Activated CD4-positive, alpha-beta T cell treated with anti-CD3 and anti-CD28 coated beads, Interleukin-10, Interleukin-2, amounts not matched to agents 100 ng/mL and 50 ng/mL, durations not matched to agents 16 hours and 8 hours (primary cell): ENCODE measurements at places on chromosomes 11 and 22.

DNA sequence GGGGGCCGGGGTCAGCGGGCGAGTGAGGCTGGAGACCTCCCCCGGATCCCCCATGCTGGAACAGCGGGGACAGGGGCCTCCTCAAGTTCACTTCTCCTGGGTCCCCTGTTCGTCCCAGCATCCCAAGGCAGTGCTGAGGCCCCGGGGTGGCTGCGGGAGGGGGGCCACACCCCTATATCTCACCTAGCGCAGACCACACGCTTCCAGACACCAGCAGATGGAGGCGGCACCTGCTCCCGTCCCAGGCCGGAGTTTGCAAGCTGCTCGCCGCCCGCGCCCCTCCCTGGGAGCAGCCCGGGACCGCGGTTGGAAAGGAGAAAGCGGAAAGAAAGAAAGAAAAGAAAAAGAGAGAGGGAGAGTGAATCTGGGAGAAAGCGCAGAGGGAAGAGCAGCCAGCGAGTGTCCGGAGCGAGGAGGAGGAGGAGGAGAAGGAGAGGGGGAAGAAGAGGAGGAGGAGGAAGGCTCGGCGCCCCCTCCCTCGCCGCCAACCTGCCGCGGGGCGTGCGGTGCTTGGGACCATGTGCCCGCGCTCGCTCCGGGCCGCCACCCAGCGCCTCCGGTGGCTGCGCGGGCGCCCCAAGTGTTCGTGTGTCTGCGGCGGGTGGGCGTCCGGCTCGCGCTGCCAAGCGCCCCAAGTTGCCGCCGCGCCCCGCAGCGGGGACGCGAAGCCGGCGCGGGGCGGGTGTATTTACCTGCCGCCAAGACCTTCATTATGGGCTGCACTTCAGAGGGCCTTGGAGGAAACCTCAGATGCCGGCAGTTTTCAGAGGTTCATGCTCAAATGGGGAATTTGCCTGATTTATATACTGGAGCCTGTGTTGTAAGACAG lies at the start of gene LIF:
Gene LIF, minus strand, starts transcription at position 775 of the 829 bp plus-strand sequence. Its CDS starts 64 bp downstream, at position 711.
- peak; percentile 83 for DNase-seq

DNA sequence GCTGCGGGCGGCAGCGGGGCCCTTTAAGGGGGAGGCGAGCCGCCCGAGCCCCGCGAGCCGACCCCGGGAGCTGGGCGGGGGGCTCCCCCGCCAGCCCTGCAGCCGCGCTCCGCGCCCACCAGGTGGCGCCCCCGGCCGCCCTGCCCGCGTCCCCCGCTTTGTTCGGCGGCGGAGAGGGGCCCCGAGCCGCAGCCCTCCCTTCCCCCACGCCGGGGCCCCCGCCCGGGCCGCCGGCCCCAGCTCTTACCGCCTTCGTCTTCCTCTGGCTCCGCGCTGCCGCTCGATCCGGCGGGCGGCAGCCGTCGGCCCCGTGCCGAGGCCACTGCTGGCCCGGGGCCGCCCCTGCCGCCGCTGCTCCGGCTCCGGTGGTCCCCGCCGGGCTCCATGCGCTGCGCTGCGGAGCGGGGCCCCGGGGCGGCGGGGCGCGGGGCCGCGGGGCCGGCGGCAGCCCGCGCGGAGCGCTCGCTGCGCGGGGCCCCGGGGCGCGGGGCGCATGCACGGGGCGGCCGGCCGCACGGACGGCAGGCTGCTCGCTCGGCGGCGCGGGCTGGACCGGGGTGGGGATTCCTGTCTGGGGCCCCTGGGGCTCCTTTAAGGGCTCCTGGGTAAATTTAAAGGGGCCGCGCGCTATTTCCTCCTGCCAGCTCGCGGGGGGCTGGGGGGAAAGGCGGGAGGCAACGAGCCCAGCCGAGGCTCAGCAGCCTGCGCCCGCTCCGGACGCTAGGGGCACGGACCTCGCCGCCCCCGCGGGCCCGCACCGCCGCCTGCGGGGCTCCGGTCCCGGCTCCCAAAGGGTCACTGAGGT lies at the start of gene ZFTA:
Gene ZFTA, minus strand, starts transcription at position 539 of the 805 bp plus-strand sequence. Its CDS starts 153 bp downstream, at position 386.
- peak; percentile 56 for DNase-seq

DNA sequence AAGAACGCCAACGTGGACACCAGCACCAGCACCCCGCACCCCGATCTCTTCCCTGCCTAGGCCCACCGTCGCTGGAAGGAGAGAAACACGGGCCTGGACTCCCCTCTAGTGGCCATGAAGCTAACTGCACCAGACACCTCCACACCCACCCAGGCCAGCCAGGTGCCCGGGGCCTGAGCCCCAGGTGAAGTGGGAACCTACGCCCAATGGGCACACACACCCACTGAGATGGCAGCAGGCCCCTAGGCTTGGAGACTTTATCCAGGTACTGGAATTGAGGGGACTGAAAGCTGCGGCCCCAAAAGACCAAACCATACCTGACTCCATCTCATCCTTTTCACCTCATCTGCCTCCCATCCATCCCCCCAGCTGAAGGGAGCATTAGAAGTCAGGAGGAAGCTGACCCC lies 81.0 kb downstream of the BUD13 start:
- DNase-seq = peak; percentile 67

DNA sequence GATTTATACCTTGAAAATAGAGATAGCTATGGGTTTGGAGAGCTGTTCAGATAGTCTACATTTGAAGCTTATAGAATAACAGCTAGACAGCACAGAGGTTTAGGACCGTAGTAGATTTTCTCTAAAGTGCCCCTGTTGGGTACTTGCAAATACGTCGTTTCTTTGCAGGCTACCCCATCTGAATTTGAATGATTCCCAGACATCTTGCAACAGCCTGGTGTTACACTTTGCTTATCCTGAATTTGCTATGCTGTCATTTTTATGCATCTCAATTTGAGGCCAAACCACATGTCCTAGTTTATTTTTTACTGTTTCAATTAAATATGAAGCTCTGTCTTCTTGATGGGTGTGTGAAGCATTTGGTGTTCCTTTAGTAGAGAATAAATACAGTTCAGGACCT lies 142.1 kb downstream of the WNT11 start:
- no peak for DNase-seq

GRCh38 chr22:22928666-22929380 lies 41.2 kb downstream of the IGLL5 start:
- peak; percentile 76 for DNase-seq

- DNase-seq = no peak
Measured at GRCh38 chr11:80327956-80328614, 887.3 kb upstream of the TENM4 start.
